ENCODE measurements at places on chromosomes 3 and 15.

- H3K36me3 ChIP-seq, result no peaks in the 10 kb centered on the region
- H3K4me3 ChIP-seq, result no peak overlapping the region
- peaks cover 40% of the 10 kb centered on the region for H3K4me1 ChIP-seq
- no peak overlapping the region for H3K27ac ChIP-seq
Observed at GRCh38 chr3:127791221-127791913, 30.9 kb downstream of the MGLL start.

GRCh38 chr3:50236484-50237132 lies 604 bp downstream of the GNAI2 start:
- peak overlapping the region; percentile 98 for H3K4me3 ChIP-seq
- no peaks in the 10 kb centered on the region for H3K36me3 ChIP-seq
- H3K27ac ChIP-seq, result peak overlapping the region; percentile 98
- H3K27me3 ChIP-seq, result peaks cover 28% of the 10 kb centered on the region

DNA sequence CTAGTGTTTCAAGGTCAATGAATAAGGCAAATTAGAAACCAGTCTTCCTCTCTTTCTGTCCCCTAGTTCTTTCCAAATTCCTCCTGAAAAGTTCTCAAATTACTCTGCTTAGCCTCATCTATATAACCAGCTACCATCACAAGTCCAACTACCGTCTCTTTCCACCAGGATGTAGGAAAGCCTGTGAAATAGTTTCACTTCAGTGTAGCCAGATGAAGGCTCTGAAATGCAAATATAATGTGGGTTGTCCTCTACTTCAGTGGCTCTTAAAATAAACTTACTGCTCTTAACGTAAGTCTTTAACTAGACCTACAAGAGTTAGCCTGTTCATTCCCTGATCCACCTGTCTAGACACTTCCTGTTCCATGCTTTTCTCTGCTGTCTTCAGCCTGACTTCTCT lies 827.7 kb downstream of the ROBO1 start:
- H3K27me3 ChIP-seq, result peaks cover 8% of the 10 kb centered on the region
- peaks cover 19% of the 10 kb centered on the region for H3K4me1 ChIP-seq

DNA sequence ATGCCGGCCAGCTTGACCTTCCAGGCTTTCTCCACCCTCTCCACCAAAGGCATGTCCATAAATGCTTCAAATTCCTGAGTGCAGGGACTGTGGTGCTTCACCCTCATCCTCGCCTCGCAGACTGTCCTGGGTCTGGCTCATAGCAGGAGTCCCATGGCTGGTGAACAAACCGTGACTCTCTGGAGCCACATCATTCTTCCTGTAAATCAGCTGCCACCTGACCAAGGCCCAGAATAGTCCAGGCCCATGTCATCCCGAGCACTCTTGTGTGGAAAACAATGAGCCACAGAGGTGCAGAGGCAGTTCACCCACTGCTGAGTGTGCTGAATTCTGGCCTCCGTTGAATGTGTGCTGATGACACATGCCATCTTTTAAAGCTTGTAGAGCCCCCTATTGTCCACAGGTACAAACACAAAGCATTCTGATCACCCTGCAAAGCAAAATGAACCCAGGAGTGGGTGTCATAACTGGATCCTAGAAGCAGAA lies 68.6 kb downstream of the ABHD5 start:
- no peak for DNase-seq
- H3K4me3 ChIP-seq, result no peak overlapping the region
- H3K4me1 ChIP-seq, result no peaks in the 10 kb centered on the region
- H3K27ac ChIP-seq, result no peak overlapping the region

GRCh38 chr3:64880916-64881315 lies 193.1 kb upstream of the ADAMTS9 start:
- no peak overlapping the region for H3K4me3 ChIP-seq
- no peaks in the 10 kb centered on the region for H3K36me3 ChIP-seq
- H3K4me1 ChIP-seq, result no peaks in the 10 kb centered on the region
- no peak overlapping the region for H3K27ac ChIP-seq
- no peak for DNase-seq

- DNase-seq, result no peak
- no peaks in the 10 kb centered on the region for H3K27me3 ChIP-seq
- H3K27ac ChIP-seq, result no peak overlapping the region
- no peak overlapping the region for H3K4me3 ChIP-seq
Observed at GRCh38 chr3:112688085-112688769, 47.3 kb upstream of the CCDC80 start.

DNA sequence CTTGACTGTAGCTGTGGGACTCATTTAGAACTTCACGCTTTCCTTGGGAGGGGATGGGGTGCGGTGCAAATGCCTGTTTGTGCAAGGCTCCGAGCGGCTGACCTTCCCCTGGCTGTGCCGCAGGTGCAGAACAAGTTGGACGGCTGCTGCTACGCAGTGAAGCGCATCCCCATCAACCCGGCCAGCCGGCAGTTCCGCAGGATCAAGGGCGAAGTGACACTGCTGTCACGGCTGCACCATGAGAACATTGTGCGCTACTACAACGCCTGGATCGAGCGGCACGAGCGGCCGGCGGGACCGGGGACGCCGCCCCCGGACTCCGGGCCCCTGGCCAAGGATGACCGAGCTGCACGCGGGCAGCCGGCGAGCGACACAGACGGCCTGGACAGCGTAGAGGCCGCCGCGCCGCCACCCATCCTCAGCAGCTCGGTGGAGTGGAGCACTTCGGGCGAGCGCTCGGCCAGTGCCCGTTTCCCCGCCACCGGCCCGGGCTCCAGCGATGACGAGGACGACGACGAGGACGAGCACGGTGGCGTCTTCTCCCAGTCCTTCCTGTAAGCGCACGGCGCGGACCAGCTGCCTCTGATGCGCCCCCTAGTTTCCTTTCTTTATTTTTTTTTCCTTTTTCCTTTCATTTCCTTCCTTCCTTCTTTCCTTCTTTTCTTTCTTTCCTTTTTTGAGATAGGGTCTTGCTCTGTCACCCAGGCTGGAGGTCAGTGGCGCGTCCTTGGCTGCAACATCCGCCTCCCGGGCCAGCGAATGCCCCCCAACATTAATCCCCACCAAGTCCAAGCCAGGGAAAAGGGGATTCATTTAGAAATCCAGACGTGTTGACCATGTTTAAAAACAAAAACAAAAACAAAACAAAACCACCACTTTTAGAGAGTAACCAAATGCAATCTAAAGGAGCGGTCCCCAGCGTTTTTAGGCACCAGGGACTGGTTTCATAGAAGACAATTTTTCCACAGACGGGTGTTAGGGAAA lies 42.7 kb downstream of the EIF2AK4 start:
- H3K27ac ChIP-seq, result peak overlapping the region; percentile 92
- peaks cover 10% of the 10 kb centered on the region for H3K4me1 ChIP-seq
- H3K4me3 ChIP-seq, result peak overlapping the region; percentile 87

DNA sequence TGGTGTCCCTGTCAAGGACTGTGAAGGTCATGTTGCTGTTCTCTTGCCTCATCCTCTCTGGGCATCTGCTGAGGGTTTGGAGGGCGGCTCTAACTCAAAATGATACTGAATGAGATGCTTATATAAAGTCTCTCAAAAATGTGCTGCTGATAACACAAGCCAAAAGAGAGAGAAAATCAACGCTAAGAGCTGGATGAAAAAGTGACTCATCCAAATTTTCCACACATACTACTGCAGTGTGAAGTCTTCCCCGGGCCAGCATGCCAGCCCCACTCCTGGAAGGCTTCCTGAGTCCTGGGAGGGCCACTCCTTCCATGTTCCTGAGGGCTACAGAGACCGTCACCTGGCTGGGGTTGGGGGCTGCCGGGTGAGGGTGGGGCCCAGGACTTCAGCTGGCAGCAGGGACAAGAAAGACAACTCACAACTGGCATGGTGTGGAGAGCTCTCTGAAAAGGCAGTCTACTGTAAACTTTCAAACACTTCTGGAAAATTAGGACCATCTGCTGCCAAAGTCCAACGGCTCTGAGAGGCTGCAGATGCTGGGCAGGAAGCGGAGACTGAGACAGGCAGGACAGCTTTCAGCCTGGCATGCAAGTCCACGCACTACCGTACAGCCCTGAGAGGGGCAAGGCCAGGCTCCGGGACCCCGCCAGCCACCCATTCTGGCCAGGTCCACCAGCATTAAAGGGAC lies 200.3 kb downstream of the ADAMTS17 start:
- no peak for DNase-seq
- H3K4me3 ChIP-seq, result no peak overlapping the region
- peaks cover 4% of the 10 kb centered on the region for H3K36me3 ChIP-seq
- peaks cover 3% of the 10 kb centered on the region for H3K4me1 ChIP-seq
- H3K27ac ChIP-seq, result no peak overlapping the region
- H3K27me3 ChIP-seq, result peaks cover 1% of the 10 kb centered on the region

DNA sequence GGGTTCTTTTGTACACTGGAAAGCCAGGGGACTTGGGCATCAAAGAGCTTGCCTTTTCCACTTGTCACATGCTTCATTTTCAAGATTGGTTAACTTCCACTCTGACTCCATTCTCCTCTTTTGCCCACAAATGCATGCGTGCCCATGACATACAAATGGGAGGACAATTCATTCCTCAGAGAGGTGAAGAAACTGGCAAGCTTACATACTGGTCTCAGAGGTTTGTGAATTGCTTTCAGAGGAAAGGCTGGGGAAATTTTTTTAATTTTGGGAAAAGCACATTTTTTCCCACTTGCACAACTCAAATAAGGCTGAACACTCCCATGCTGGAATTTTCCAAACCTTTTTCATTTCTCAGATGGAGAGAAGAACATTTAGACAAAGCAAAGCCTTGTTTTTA lies 20.9 kb upstream of the AMOTL2 start:
- no peak overlapping the region for H3K4me3 ChIP-seq
- no peaks in the 10 kb centered on the region for H3K4me1 ChIP-seq
- peaks cover 6% of the 10 kb centered on the region for H3K27me3 ChIP-seq
- no peak for DNase-seq
- H3K36me3 ChIP-seq, result peaks cover 12% of the 10 kb centered on the region

DNA sequence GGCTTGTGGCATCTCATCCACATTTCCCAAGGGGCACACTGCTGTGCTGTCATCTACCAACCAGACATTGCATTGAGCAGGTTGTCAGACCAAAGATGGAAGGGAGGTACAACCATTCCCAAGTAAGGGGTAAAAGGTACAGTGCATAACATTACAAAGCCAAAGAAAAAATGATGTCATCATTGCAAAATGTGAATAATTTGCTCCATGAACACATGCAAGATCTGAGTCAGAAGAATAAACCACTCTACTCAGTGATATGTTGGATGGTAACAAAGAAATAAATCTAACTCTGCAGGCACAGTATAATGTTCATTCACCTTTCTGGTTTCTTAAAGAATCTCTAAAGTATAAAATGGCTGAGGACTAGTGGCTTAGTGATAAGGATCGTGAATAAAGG lies 202.7 kb downstream of the MAGI1 start:
- no peak overlapping the region for H3K4me3 ChIP-seq
- no peak for DNase-seq

DNA sequence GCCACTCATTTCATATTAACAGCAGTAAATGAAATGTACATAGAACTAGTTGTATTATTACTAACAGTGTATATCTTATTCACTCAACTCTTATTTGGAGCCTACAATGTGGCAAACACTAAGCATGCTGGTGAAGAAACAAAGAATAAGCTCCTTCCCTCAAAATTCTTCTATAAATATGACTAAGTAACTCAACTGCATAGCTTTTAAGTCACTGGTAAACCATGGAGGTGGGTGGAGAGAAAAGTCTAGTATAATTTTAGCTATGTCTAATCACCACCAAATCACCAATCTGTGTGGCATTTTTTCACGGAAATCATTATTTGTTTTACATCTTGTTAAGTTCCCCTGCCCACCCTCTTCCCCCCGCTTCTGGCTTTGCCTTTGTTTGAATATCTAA lies 17.5 kb downstream of the COPS2 start:
- no peak for DNase-seq
- H3K4me3 ChIP-seq, result no peak overlapping the region
- no peaks in the 10 kb centered on the region for H3K4me1 ChIP-seq
- H3K27me3 ChIP-seq, result no peaks in the 10 kb centered on the region
- H3K27ac ChIP-seq, result no peak overlapping the region

- H3K27me3 ChIP-seq, result peaks cover 2% of the 10 kb centered on the region
- H3K27ac ChIP-seq, result peak overlapping the region; percentile 71
- DNase-seq, result no peak
- H3K4me1 ChIP-seq, result peaks cover 25% of the 10 kb centered on the region
- no peaks in the 10 kb centered on the region for H3K36me3 ChIP-seq
- no peak overlapping the region for H3K4me3 ChIP-seq
Observed at GRCh38 chr15:52653431-52653964, 25.7 kb downstream of the ATOSA start.

DNA sequence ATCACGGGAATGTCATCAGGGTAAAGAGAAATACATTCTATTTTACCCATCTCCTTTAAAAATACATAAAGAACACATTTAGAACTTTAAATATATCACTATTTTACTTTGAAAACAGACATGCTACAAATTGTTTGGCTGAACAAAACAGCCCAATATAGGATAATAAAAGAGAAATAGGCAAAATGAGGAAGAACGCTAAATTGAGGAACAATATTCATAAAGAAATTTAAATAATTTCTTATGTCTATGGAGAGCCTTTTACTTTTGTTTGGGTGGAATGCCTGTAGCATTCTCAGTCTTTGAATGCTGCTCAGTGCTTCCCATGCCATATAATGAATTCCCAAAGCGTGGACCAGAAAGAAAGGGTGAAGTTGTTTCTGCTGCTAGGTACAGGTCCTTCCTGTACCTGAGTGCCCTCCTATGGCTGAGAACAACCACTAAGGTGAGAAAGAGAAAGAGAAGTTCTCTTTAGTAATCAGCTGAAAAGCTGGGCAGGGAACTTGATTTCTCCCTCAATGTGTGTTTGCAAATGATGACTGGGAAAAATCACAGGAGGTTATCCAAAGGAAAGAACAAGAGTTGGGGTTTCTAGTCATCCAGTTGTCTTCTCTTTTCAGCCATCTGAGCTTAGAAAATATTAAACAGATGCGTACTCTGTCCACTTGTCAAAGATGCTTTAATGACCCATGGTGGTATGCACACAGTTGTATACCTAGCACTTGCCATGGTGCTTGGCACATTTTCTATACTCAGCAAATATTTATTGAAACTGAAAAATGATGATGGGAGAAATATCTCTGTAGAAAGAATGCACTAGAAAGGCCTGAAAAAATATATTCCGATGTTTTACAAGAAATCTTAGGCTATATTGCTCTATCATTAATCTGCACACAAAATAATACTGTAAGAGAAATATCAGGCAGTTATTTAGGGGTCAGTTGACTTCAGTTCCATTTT lies 404.6 kb downstream of the TIGIT start:
- H3K27me3 ChIP-seq, result no peaks in the 10 kb centered on the region
- H3K27ac ChIP-seq, result no peak overlapping the region
- no peak overlapping the region for H3K4me3 ChIP-seq
- H3K4me1 ChIP-seq, result peaks cover 5% of the 10 kb centered on the region
- H3K36me3 ChIP-seq, result no peaks in the 10 kb centered on the region
- DNase-seq, result no peak

DNA sequence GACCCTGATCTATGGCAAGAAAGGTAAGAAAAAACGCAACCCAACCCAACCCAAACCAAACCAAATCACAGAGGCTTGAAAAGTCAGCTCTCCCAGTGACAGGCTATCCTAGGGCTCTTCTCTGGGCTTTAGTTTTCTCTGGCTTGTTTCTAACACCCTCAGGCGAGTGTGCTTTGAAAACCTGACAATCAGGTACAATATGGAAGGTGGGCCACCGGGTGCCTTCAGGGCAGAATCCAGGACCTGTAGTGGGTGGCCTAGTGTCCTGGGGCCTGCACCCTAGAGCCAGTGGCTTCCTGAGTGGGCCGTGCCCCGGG lies 46.8 kb downstream of the BHLHE40 start:
- DNase-seq, result no peak
- peak overlapping the region; percentile 76 for H3K4me3 ChIP-seq
- H3K27ac ChIP-seq, result peak overlapping the region; percentile 55
- H3K36me3 ChIP-seq, result no peaks in the 10 kb centered on the region

GRCh38 chr15:93420050-93420452 lies 331.0 kb upstream of the RGMA start:
- no peak overlapping the region for H3K27ac ChIP-seq
- H3K27me3 ChIP-seq, result no peaks in the 10 kb centered on the region
- H3K4me1 ChIP-seq, result peaks cover 14% of the 10 kb centered on the region
- H3K36me3 ChIP-seq, result peaks cover 7% of the 10 kb centered on the region
- DNase-seq, result no peak
- H3K4me3 ChIP-seq, result no peak overlapping the region

All from glutamatergic neuron (in vitro differentiated cells).